PC-3 (cell line): ENCODE measurements at places on chromosomes 3 and 15.

DNA sequence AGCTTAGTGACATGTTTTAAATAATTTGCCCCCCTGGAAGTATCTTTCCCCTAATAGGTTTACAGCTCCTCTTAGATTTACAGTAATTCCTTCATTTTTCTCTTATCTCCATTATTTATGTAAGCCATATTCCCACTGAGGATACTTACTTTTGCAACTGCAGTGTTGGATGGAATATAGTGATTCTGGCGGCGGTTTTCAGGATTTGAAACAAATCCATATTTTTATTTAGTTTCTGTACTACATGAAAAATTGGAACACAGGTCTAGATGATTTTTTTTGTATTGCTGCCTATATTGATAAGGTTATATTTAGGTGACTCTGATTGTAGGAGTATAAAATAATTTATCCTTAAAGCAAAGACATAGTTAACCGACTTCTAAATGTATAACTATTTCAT lies 391.6 kb upstream of the SUCLG2 start:
- DNase-seq: no peak

- no peak for DNase-seq
These were observed 51.5 kb downstream of the MGLL start for GRCh38 chr3:127770671-127771355.

DNA sequence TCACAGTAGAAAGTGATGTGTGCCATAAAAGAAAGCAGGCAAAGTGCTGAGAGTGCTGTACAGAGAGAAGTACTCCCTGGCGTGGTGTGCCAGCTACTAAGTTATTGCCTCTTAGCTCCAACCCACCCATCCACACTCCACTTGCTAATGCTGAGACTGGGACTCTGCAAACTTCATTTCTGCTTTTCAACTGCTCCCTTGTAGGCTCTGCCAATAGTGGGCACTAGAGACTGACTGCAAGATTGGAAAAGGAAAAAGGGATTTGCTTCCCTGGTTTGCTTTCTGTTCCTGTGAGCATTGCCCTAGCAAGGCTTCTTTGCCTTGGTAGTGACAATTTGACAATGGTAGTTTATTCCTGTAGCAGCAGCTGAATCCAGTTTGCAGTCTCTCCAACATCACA lies 56.5 kb upstream of the TMEM108 start:
- no peak for DNase-seq

DNA sequence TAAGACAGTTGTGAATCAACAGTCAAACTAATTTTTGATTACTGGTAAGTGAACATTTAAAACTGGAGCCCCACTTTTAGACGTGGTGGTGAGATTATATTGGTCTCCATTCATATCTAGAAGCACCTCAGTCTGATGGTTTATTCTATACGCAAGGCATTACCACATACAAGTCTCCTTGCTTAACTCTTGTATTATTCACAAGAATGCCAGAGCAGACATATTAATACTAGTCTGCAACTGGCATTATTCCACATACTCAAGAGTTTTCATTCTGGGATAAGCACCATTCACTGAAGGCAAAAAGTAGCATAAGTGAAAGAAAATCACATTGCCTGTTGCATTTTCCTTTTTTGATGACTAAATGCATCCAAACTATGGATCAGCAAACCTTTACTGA lies 36.9 kb upstream of the MEIS2 start:
- no peak for DNase-seq

DNA sequence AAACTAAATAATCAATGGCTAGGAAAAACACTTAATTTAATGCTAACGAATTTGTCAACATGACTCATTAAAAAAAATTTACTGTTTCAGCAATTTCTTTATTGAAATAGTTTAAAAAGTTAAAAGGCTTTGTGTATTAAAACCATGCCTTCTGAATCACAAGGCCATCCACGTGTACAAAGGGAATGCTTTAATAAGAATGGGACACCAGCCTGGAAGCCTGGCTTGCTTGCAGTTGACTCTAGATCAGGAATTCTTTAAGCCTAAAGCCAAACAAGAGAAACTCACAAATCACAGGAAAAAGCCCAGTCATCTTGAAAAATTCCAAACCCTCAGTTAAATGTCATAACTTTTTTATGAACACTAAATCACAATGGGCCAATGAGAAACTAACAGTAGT lies 137.6 kb downstream of the PEAK1 start:
- peak; percentile 20 for DNase-seq

DNA sequence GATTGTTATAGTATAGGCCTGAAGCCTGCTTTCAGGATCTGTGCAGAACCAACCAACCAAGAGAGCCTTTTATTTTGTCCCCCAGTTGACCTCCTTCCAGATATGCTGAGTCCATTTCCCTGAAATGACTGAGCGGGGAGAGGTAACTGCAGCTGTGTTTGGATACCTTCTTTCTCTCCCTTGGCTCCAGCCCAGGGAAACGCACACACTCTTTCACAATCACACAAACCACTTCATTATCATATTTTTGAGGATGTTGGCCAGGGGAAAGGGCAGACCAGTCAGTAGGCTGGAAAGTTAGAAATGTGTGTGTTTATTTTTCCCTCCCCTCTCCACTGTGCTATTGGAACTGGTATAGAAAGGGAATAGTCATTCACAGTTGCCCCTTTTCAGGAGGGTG lies 417.7 kb upstream of the TBL1XR1 start:
- DNase-seq: peak; percentile 97

DNA sequence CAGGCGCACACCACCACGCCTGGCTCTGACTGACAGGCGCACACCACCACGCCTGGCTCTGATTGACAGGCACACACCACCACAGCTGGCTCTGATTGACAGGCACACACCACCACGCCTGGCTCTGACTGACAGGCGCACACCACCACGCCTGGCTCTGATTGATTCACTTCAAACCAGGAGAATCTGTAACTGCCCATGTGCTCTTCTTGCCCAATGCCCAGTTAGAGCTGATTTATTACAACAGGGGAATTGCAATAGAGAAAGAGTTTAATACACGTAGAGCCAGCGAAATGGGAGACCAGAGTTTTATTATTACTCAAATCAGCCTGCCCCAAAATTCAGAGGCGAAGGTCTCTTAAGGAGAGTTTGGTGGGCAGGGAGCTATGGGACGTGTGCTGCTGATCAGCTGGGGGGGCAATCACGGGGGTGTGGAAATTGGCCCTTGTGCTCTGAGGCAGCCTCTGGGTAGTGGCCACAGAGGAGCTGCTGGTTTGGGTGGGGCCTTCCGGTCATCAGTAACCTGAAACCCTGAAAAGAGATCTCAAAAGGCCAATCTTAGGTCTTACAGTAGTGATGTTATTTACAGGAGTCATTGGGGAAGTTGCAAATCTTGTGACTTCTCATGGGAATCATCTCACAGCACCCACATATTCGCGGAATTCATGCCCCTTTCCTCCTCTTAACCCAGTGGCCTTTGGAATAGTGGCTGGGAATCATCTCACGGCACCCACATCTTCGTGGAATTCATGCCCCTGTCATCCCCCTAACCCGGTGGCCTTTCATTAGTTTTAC lies 63.8 kb upstream of the TFRC start:
- no peak for DNase-seq

GRCh38 chr3:3499987-3500386 lies 299.2 kb upstream of the LRRN1 start:
- DNase-seq: no peak

GRCh38 chr3:185399737-185400667 lies 37.1 kb downstream of the MAP3K13 start:
- peak; percentile 33 for DNase-seq

GRCh38 chr3:42670670-42671069 lies 14.7 kb upstream of the KLHL40 start:
- DNase-seq: no peak

DNA sequence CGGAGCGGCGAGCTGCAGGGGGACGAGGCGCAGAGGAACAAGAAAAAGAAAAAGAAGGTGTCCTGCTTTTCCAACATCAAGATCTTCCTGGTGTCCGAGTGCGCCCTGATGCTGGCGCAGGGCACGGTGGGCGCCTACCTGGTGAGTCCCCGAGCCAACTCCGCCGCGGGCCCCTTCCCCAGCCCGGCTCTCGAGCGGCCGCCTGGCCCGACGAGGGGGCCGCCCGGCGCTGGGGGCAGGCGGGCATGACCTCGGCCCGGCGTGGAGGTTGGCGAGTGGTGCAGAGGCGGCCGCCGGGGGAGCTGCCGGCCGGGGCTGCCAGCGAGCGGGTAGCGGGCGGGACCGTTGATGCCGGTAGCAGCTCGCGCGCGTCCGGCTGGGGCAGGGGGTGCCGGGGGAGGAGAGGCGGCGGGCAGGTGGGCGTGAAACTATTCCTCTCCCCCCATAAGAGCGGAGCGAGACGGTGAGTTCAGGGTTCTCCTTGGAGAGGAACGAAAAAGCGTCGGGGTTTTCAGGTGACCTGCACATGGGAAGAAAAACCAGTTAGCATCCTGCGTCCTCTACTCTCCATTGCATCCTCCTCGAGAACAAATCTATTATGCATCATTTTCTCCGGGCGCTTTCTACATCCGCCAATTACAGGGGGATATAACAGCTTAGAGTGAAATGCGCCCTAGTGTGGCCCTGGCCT lies 585 bp downstream of the SLCO3A1 start:
- no peak for DNase-seq

DNA sequence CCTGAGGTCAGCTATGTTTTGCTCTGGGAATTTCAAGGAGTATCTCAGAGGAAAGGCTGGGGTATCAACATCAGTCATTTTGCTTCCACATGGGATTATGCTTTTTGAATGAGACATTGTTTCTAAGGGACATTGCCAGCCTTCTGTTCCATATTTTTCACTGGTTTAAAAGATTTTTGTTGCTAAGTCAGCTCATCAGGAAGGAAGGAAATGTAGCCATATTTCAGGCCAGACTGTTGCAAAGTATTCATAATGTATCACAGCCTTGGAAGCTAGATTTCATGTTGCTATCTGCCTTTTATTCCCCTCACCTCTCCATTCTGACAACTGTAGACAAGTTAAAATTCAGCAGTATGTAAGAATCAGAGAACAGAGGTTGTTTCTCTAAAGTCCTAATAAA lies 61.0 kb upstream of the CHRM5 start:
- DNase-seq: no peak
